ENCODE measurements at places on chromosomes 1 and 21. TPM values are rescaled to one million over a fixed set of nuclear protein-coding genes. Genes with fewer than 3 reads are reported as not detected.

DNA sequence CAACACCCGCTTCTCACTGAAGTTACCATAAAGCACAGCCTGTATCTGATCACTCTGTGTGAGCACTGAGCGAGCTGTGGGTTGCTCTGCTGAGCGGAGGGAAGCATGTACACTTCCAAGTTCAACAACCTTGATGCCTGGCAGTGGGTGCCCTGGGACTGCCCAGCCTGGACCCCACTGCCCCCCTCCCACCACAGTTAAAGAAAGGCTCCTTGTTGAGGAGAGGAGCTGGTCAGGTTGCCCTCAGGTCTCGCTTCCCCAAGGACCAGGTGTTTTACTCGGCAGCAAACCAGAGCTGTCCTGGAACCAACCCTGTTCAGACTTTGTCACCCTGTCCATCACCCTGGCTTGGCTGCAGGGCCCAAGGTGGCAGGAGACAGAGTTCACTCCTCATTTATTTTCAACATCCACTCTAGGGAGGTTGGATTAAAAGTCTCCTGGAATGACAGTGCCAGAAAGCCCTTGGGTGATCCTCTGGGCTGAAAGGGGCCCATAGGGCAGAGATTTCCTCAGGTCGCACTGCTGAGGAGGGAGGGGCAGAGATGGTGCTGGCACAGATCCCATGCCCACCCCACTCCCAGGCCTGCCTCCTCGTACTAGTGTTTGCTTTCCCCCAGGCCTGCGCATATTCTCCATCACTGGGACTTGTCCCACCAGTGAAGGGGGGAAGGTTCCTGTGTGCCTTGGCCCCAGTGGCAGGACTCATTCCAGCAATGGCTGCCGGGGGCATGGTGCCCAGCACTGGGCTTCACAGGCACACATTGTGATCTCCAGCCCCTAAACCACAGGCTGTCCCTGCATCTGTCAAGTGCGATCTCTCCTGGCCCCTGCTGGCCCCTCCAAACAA, 101.7 kb downstream of the TRABD2B start:
- H3K4me3 ChIP-seq: no peak overlapping the region
- no peaks in the 10 kb centered on the region for H3K27me3 ChIP-seq
- no peak for DNase-seq
- no peaks in the 10 kb centered on the region for H3K4me1 ChIP-seq

DNA sequence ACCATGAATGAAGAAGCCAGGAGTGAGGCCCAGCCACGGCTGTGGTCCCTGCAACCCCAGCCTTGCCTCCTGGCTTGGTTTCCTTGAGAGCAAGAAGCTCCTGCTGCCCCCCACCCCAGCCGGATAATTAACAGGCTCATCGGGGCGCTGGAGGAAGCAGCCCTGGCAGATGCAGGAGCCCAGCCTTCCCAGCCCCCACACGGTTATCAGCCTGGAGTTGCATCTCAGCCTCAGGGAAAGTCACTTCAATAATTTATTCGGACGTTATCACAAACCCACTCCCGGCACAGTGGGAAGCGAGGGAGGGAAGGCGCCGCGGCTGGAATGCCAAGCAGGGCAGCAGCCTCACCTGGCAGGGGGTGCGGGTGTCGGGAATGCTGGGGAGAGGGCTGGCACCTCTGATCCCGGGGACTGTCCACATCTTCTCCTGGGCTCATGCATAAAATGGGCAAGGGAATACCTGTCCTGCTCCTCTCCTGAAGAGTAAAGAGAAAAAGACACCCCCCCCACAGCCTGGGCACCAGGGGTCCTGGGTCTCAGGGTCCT, 43.3 kb upstream of the LRP8 start:
- no peak for DNase-seq
- H3K27ac ChIP-seq: no peak overlapping the region
- H3K36me3 ChIP-seq: no peaks in the 10 kb centered on the region
- H3K4me3 ChIP-seq: no peak overlapping the region
- H3K27me3 ChIP-seq: no peaks in the 10 kb centered on the region

CLDN19 gene
- polyA plus RNA-seq: not detected

DNA sequence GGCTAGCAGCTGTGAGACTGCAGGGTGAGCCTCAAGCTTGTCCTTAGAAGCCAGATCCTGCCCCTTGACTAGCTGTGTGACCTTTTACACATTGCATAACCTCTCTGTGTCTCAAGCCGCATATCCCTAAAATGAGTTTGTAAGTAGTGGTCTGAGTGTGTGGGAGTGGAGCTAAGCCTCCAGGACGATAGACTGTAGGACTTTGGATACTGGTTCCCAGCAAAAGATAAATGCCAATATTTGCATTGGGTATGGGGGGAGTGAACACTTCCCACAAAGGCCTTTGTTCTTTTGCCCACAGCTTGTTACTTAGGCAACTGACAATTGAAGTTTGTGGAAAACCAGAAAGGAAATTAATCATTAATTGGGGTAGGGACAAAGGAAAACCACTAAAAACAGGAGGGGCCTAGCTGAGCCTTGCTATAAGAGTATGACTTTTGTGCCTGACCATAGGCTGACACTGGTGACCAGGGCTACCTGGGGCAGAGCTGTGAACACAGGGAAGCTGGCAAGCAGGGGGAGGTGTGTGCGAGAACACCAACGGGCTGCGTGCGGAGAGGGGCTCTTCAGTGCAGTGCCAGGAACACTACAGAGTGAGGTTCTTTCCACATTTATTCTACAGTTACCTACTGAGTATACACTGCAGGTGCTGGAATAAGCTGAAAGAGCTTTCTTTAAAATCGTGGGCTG, 102.4 kb upstream of the ETV3 start:
- peaks cover 17% of the 10 kb centered on the region for H3K27me3 ChIP-seq
- no peak for DNase-seq
- no peak overlapping the region for H3K27ac ChIP-seq
- H3K4me1 ChIP-seq: no peaks in the 10 kb centered on the region
- H3K36me3 ChIP-seq: no peaks in the 10 kb centered on the region

DNA sequence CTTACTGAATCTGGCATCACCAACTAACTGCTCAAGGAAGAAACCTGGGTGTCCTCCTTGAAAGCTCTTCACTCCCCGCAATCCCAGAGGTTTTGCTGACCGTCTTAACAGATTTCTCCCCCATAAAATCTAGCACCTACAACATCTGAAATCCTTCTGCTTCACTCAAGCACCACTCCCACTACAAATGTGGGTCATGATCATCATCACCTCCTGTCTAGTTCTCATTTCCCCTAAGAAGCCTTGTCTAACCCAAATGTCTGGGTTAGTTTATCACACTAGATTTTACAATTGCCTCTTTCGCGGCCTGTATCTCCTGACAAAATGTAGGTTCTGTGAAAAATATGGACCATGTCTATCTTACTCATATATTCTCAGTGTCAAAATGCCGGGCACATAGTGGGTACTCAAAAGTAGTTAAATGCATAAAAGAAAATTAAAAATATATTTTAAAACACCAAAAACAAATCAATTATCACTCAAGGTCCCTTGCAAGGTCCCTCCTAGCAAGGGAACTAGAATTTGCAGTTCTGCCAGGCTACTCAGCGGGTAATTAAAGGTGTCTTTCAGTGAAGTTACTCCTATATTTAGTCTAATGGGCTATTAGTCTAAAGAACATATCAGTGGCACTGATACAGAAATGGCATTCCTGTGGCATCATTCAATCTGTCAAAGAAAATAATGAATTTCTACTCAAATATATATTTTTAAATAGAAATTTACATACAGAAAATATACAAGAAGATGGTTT, 19.6 kb downstream of the C21orf91 start:
- peaks cover 31% of the 10 kb centered on the region for H3K4me1 ChIP-seq
- H3K4me3 ChIP-seq: peak overlapping the region; percentile 1
- H3K36me3 ChIP-seq: peaks cover 19% of the 10 kb centered on the region
- no peaks in the 10 kb centered on the region for H3K27me3 ChIP-seq

GRCh38 chr1:181092883-181093458, 4.5 kb downstream of the IER5 start:
- H3K4me3 ChIP-seq: peak overlapping the region; percentile 91
- H3K27ac ChIP-seq: peak overlapping the region; percentile 86
- no peaks in the 10 kb centered on the region for H3K27me3 ChIP-seq
- DNase-seq: no peak

PTGS2 gene
- polyA plus RNA-seq: 2.7 TPM

DNA sequence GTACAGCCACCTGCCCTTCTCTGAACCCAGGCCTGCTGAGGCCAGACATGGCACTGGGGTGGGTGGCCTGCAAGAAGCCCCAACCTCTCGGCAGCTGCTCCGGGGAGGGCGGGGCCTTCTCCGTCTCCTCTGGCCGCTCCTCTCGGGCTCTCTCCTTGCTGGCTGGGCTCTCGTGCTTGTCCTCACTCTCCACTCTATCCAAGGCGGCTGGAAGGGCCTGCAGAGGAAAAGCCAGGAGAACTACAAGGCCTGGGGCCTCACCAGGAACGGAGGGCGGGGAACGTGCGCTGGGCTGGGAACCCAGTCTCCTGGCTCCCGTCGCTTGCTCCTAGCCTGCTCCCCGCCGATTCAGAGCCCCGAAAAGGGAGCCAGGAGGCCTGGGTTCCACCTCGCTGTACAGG, 59.1 kb downstream of the CHD5 start:
- DNase-seq: no peak
- peaks cover 12% of the 10 kb centered on the region for H3K27me3 ChIP-seq
- H3K27ac ChIP-seq: no peak overlapping the region
- no peak overlapping the region for H3K4me3 ChIP-seq
- no peaks in the 10 kb centered on the region for H3K36me3 ChIP-seq

DNA sequence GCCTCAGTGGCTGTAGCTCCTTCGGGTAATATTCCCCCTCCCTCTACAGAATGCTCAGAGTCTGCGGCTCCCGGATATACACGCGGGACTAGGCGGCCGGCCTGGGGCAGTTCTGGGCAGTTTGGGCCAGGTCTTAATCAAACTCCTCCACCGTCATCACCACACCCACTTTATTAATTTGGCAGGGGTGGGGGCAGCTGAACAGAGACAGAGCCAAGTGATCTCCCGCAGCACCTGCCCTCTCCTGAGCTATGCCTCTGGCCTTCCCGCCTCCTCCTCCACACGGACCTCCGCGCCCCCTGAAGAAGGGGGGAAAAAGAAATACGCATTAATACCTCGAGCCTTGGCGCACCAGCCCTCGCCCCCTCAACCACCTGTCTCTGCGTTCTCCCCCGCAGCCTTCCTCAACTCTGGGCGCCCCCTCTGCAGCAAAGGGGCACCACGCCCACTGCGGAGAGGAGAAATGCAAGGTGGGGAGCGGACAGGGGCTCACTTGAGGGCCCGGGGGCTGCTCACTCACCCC, 42.6 kb downstream of the CD34 start:
- DNase-seq: no peak
- peak overlapping the region; percentile 95 for H3K4me3 ChIP-seq
- no peaks in the 10 kb centered on the region for H3K27me3 ChIP-seq
- H3K27ac ChIP-seq: peak overlapping the region; percentile 91
- H3K4me1 ChIP-seq: peaks cover 88% of the 10 kb centered on the region
- peaks cover 8% of the 10 kb centered on the region for H3K36me3 ChIP-seq

GRCh38 chr1:58065520-58065919, 481.0 kb downstream of the OMA1 start:
- H3K4me1 ChIP-seq: no peaks in the 10 kb centered on the region
- no peaks in the 10 kb centered on the region for H3K27me3 ChIP-seq
- H3K27ac ChIP-seq: no peak overlapping the region
- no peak overlapping the region for H3K4me3 ChIP-seq

PTPRU gene
- not detected for polyA plus RNA-seq

DNA sequence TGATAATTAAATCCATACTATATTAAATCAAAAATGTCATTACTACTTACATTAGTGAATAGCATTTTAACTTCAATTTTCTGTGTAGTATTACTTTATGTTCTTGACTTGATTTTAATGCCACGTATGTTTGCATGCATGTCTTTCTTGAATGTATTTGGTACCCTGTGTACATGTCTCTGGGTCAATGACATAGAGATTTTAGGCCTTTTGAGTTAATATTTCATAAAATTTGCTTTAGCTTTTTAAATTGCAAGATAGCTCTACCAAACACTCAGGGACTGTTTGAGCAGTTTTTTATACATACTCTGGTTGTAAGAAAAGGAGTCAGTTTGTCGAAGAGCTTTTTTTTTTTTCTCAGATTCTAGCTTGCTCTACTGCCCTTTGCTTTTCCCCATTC, 1.5 kb downstream of the MLLT11 start:
- no peak overlapping the region for H3K27ac ChIP-seq
- DNase-seq: no peak

OR2L2 gene
- 0.82 TPM for polyA plus RNA-seq

DNA sequence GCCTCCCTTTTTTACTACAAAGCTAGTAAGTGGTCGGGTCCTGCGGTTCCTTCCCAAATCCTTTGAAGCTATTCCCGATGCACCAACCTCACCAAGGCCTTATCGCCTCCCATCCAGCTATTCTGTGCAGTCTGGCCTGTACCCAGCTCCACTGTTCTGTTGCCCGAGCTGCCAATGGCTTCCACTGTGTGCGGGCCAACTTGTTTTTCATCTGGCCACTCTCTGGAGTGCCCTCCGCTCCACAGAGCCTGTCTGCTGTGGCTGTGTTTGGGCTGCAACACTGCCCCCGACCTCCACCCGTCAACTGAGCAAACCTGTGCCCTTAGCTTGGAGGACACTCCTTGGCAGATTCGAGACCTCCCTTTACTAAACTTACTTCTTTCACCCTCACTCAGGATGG, 125.0 kb downstream of the KIAA0319L start:
- DNase-seq: no peak
- H3K27me3 ChIP-seq: no peaks in the 10 kb centered on the region
- no peak overlapping the region for H3K4me3 ChIP-seq
- H3K27ac ChIP-seq: no peak overlapping the region
- peaks cover 33% of the 10 kb centered on the region for H3K36me3 ChIP-seq

GRCh38 chr21:32336711-32337110, 38.1 kb downstream of the MRAP start:
- DNase-seq: no peak
- H3K4me3 ChIP-seq: no peak overlapping the region
- no peak overlapping the region for H3K27ac ChIP-seq
- H3K4me1 ChIP-seq: peaks cover 10% of the 10 kb centered on the region

- H3K4me1 ChIP-seq: peaks cover 10% of the 10 kb centered on the region
- H3K4me3 ChIP-seq: no peak overlapping the region
- H3K27ac ChIP-seq: no peak overlapping the region
- DNase-seq: no peak
Measured at GRCh38 chr1:224067207-224067606, 46.7 kb upstream of the FBXO28 start.

DNA sequence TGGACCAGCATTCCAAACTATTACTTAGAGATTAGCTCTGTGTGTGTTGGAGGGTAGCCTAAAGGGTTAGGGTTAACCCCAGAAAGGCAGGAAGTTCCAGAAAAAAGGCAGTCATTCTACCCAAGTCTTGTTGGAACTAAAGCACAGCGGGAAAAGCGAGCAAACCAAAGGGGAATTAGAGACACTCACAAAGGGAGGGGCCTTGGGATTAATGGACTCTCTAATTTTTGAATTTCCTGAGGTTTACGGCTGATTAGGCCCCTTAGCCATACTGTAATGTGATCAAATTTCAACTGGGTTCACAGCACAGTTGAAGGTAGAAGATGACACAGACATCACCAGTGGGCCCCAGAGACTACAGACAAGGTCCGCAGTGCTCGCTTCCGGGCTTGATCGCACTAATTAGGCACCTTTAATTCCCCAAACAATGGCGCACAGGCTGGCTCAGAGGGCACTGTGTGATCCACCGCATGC, 28.3 kb downstream of the CAPZB start:
- no peak overlapping the region for H3K27ac ChIP-seq
- H3K36me3 ChIP-seq: peaks cover 7% of the 10 kb centered on the region
- peaks cover 75% of the 10 kb centered on the region for H3K4me1 ChIP-seq
- no peak for DNase-seq

GRCh38 chr1:80047791-80048190, 1041.3 kb upstream of the ADGRL4 start:
- H3K27ac ChIP-seq: no peak overlapping the region
- no peaks in the 10 kb centered on the region for H3K27me3 ChIP-seq
- no peak for DNase-seq
